ENCODE measurements at places on chromosomes 11 and 22.

DNA sequence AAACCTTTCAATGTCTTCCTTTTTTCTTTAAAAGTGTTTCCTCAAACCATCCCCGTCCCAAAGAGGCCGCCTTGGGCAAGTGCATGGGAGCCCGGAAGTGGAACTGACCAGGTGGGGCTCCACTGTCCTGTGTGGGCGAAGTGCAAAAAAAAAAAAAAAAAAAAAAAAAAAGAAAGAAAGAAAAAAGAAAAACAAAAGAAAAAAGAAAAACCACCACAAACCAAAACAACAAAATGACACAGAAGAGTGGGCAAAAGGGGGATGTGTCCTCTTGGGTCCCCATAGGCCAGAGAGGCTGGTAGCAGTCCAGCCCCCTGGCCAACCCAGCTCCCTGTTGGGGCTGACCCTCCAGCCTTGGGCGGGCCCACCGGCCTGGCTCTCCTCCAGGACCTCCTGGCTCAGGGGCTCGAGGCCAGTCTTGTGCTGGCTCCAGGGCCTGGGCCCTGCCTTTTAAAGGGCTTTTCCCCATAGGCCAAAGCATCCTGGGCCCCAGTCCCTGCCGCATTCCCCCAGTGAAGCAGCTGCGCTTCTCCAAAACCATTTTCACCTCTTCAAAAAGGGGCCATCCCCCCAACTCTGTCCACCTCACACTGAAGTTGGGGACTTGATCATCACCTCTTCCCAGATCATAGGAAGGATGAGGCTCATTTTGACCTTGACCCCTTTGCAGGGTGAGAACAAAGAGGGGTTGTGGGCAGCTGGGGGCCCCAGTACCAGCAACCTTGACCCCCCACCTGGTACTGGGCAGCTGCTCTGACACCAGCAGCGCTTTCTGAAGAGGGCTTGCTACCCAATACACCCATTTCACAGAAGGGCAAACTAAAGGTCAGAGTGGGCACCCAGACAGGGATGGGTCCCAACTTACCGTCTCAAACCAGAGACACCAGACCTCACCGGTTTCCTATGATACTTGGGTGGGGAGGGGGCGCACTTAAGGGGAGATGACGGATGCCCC lies 9.4 kb downstream of the CBX6 start:
- no peak for DNase-seq

DNA sequence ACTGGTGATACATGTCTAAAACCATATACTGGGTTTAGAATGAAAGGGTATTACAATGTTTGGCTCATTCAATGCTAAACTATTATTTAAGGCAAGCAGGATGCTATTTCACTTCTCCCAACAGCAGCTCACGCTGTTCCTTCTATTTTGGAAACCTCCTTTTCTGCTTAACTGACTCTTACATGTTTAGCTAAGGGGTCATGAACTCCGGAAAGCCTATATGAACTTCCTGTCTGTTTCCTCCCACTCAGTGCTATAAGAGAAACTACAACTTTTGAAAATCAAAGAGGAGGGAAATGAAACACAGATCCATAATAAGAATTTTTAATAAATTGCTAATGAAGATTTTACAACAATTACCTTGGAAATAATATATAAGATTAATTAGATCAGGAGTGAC lies 30.9 kb downstream of the SLC36A4 start:
- DNase-seq, result no peak

- DNase-seq, result no peak
These were observed 62.4 kb upstream of the MYEOV start for GRCh38 chr11:69231466-69232018.

GRCh38 chr11:59117774-59118173 lies 10.7 kb downstream of the FAM111B start:
- DNase-seq, result no peak

DNA sequence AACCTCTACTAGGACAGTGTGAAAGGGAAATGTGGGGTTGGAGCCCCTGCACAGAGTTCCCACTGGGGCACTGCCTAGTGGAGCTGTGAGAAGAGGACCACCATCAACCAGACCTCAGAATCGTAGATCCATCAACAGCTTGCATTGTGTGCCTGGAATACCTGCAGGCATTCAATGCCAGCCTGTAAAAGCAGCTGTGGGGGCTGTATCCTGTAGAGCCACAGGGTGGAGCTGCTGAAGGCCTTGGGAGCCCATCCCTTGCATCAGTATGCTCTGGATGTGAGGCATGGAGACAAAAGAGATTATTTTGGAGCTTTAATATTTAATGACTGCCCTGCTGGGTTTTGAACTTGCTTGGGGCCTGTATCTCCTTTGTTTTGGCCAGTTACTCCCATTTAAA lies 46.3 kb downstream of the PGR start:
- no peak for DNase-seq

DNA sequence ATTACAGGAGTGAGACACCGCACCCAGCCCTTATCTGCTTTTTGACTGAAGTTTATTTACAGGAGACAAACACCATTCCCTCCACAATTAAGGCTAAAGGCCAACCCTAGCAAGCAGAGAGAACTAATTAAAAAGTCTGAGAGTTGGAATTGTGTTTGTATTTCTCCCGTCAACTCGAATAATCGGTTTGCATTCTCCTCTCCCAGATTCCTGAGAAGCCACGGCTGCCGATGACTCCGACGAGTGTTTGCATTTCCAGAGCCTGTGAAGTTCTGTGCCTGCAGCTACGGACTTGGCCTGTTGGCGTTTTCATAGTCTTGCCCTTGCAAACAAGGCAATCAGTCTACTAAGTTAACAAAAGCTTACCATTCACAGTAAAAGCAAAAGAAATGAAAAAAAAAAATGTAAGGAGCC lies 73.2 kb upstream of the NUP50 start:
- no peak for DNase-seq

- no peak for DNase-seq
These were observed 25.8 kb upstream of the TREH start for GRCh38 chr11:118705111-118705741.

DNA sequence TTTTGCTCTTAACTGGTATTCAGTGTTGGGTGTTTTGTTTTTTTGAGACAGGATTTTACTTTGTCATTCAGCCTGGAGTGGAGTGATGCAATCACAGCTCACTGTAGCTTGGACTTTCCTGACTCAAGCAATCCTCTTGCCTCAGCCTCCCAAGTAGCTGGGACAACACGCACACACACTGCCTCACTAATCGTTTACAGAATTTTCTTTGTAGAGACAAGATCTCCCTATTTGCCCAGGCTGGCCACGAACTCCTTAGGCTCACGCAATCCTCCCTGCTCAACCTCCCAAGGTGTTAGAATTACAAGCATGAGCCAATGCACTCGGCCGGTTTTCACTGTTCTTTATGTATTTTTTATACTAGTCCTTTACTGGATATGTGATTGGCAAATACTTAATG lies 51.0 kb upstream of the IGLL5 start:
- no peak for DNase-seq

DNA sequence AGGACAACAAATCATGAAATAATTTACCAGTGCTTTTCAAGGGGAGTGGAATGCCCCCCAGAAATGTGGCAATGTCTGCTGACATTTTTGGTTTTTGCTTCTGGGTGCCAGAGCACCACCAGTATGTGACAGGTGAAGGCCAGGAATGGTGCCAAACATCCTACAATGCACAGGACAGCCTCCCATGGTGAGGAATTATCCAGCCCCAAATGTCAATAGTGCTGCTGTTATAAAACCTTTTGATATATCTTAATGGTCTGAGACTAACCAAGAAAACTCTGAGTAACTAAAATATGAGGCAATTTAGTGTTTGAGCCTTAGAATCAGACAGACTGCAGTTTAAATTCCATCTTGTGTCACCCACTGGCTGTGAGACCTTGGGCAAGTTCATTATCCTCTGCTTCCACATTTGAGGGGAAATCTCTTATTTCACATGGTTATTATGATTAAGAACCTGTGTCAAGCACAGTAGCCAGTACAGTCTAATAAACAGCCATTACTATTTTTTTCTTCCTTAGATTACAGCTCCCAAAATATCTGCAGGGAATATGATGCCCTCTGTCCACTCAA lies 69.5 kb downstream of the AMBRA1 start:
- no peak for DNase-seq

DNA sequence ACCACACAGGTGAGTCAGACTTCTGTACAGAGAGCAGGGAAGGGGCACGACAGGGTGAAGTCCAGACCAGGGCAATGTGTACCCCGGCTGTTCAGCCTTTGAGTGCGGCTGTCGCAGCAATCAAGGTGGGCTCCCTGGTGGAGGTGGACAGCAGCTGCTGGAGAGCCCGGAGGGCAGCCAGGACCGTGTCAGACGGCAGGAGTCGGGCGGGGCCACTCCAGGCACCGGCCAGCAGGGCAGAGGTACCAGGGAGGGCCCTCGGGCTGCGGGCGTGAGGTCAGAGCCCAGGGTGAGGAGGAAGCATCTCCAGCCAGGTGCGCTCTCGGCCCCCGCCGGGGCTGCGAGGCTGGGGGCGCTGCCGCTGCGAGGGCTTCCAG lies 802 bp upstream of the PIM3 start:
- no peak for DNase-seq

DNA sequence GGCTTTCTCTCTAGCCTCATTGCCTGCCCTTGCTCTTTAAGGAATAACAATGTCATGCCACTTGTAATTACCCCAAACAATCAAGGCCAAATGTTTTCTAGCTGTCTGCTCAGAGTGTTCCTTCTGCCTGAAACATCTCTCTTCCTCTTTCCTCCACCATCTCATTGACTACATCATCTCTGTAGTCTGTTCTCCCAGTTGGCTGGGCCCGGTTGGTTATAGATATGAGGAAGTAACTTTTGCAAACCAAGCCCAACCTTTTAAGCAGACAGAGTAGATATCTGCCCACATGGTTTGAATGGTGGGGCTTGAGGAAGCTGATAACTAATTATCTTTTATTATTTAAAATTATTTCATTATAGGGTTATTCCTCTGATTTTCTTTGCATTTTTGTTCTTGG lies 104.5 kb downstream of the NTM start:
- no peak for DNase-seq

- DNase-seq, result no peak
These were observed 6.8 kb upstream of the ESAM start for GRCh38 chr11:124768914-124769313.

DNA sequence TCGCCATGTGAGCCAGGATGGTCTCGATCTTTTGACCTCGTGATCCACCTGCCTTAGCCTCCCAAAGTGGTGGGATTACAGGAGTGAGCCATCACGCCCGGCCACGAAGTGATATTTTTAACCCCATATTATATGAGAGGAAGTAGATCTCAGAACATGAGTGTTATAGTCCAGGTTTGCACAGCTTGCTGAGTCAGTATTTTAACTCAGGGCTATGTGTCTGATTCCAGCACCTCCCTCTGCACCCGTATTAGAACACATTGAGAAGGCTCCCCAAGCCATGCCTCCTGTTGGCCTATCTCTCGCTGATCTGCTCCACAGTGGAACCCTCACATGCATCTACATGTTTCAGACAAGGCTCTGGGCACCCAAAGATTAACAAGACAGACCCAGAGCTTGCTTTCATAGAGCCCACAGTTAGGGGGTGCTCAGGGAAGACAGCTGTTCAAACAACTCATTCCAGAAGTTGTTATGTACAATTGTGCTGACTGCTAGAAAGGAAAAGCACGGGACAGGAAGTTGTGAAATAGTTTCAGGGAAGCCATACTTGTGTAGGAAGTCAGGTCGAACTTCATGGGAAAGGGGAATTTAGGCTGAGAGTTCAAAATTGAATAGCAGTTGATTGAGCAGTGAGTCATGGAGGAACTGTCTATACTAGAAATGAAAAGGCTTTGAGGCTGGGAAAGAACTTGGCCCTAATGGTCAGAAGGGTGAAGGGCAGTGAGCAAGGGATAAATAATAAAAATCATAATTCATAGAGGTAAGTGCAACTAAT lies 49.3 kb upstream of the CLPB start:
- DNase-seq, result no peak

GRCh38 chr11:65501186-65501471 lies 2.3 kb downstream of the MALAT1 start:
- no peak for DNase-seq

DNA sequence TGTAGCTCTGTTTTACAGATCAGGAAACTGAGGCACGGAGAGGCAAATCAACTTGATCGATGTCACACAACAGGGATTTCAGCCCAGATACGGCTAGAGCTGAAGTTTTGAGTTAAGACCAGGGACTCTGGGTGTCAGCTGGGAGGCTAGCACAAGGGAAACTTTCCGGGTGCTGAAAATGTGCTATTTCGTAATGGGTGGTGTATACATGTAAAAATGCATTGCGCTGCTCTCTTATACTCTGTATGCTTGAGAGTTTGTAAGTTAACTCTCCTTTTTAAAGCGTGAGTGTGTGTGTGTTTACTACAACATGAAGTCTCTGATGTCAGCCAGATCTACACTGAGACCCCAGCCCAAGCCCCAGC lies 227.6 kb downstream of the MN1 start:
- DNase-seq, result no peak

DNA sequence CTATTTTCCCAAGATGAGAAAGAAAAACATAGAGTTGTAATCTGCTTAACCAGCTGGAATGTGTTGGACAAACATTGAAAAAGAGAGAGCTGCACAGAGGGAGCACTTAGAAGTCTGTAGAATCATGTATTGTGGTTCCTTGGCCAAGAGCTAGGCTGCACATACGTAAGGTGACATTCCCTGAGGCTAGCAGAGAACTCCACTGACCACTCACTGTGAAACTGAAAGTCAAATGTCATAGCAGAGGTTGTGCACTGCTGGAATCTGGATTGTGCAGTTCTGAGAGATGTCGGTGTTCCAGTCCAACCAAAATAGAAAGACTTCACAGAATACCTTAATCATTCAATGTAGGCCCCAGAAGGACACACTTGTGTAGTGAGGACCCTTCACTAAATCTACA lies 772.8 kb upstream of the RAG2 start:
- DNase-seq, result no peak

GRCh38 chr11:128135451-128135850 lies 451.9 kb downstream of the ETS1 start:
- no peak for DNase-seq

GRCh38 chr11:47272706-47273105 lies 2.8 kb downstream of the MADD start:
- DNase-seq, result no peak

GRCh38 chr22:24564376-24565058 lies 8.7 kb downstream of the SNRPD3 start:
- DNase-seq, result no peak

DNA sequence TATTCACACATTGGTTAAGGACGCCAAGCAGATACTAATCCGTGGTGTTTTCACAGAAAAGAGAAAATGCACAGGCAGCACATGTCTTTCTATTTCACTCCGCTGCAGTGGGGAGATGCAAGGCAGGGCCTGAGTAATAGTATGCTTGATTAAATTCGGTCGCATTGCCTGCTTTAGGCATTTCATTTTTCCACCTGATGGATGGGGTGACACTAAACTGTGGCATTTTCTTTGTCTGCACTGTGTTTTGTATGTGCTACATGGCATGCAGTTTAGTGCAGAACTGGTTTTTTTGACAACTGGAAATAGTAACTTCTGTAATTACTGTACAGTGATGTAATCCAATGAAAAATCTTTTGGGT lies 94.9 kb downstream of the SLC17A6 start:
- no peak for DNase-seq

- no peak for DNase-seq
These were observed 548.3 kb downstream of the MIAT start for GRCh38 chr22:27205492-27206373.

GRCh38 chr11:67354075-67355022 lies 1.0 kb upstream of the POLD4 start:
- peak; percentile 77 for DNase-seq
